Upper lobe of right lung (tissue), 1 donor: ENCODE measurements at places on chromosomes 7 and 10.

- peak; percentile 70 for DNase-seq
- no peak overlapping the region for H3K4me3 ChIP-seq
- H3K27me3 ChIP-seq = no peaks in the 10 kb centered on the region
- H3K36me3 ChIP-seq = no peaks in the 10 kb centered on the region
- H3K27ac ChIP-seq = peak overlapping the region; percentile 75
- peaks cover 20% of the 10 kb centered on the region for H3K4me1 ChIP-seq
These were observed 279.4 kb upstream of the HABP2 start for GRCh38 chr10:113273181-113274163.

DNA sequence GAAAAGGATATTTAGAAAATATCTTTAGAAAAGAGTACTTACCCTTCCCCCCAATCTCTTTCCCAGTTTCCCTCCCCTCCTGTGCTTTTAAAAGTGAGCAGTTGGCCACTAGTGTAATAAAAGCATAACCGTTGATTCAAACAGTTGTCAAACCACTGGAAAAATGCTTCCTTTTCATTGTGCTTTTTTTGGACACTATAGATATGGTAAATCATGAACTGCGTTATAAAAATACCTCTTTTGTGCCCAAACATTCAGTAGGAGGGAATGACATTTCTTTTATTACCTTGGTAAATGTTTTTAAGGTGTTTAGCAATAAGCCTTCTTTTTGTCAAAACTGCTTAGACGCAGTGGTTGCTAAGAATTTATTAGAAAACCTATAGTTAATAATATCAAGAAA, 232.4 kb downstream of the SLC25A13 start:
- DNase-seq = no peak
- no peak overlapping the region for H3K4me3 ChIP-seq
- no peaks in the 10 kb centered on the region for H3K27me3 ChIP-seq
- no peak overlapping the region for H3K27ac ChIP-seq

- DNase-seq = no peak
- H3K36me3 ChIP-seq = no peaks in the 10 kb centered on the region
- H3K4me3 ChIP-seq = no peak overlapping the region
- no peak overlapping the region for H3K27ac ChIP-seq
- H3K27me3 ChIP-seq = no peaks in the 10 kb centered on the region
These were observed 126.9 kb upstream of the GHITM start for GRCh38 chr10:84012431-84012830.

- no peaks in the 10 kb centered on the region for H3K4me1 ChIP-seq
- no peaks in the 10 kb centered on the region for H3K36me3 ChIP-seq
- H3K4me3 ChIP-seq = no peak overlapping the region
- DNase-seq = no peak
- no peaks in the 10 kb centered on the region for H3K27me3 ChIP-seq
These were observed 345.1 kb downstream of the NXPH1 start for GRCh38 chr7:8778459-8778858.

DNA sequence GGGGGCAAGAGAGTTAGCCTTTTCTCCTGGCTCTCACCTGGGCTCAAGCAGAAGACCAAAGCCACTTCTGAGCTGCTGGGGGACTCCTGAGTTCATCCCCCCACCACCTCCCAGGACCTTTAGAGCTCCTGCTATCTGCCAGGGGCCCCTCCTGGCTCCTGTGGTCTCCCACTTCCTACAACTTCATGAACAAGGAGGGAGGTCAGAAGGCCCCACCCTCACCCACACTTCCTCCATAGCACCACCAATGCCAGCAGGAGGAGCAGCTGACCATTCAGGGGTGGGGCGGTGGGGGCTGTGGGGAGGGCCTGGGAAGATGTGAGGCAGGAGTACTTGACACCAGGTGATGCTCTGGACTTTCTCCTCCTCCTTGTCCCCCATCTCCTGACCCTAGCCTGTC, 32.6 kb upstream of the ADCYAP1R1 start:
- no peaks in the 10 kb centered on the region for H3K27me3 ChIP-seq
- no peaks in the 10 kb centered on the region for H3K36me3 ChIP-seq
- H3K4me3 ChIP-seq = no peak overlapping the region

DNA sequence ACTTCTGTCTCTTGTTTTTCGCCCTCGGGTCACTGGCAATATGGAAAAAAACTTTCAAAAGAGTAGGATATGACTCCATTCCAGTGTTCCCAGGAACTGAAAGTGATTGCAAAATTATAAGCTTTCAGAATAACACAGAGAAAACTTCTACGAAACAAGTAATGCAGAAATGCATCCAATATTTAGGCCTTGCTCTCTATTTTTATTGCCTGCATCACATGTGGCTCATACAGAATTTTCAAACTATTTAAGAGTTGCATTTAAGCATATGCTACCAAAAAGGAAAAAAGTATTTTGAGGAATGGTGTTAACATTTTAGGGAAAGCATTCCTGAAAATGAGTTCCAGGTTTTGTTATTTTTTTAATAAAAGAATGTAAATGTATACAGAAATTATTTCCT, 228.0 kb downstream of the CACNB2 start:
- no peak for DNase-seq
- no peak overlapping the region for H3K4me3 ChIP-seq
- no peaks in the 10 kb centered on the region for H3K27me3 ChIP-seq
- H3K27ac ChIP-seq = no peak overlapping the region
- no peaks in the 10 kb centered on the region for H3K4me1 ChIP-seq

DNA sequence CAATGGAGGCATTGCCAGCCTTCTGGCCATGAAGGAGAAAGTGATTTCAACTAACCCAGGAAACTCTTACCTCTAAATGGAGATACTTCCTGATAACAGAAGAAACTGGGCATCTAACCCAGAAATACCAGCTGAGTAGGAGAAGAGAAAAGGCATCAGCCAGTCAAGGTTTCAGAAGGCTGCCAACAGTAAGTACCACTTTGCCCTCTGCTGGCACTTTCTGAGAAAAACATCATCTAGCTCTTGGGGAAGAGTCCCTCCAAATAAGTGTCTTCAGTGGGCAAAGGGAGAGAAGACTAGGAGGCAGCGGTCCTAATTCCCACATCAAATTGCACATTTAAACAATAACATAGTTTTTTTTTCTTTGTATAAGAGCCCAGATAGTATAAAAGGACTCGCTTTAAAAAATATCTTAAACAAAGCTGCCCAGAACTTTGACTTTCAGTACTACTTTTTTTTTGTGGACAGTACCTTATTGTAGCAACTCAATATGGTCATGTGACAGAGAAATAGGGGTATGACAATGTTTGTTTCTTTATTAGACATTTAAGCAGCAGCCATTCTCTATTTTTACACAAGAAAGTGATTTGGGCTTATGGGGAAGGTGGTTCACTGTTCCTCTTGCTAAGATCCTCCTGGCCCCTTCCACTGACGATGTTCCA, 157.3 kb downstream of the CTTNBP2 start:
- H3K4me3 ChIP-seq = no peak overlapping the region
- DNase-seq = no peak
- H3K27me3 ChIP-seq = no peaks in the 10 kb centered on the region
- no peaks in the 10 kb centered on the region for H3K4me1 ChIP-seq
- H3K27ac ChIP-seq = no peak overlapping the region

- H3K27ac ChIP-seq = no peak overlapping the region
- no peak for DNase-seq
- no peaks in the 10 kb centered on the region for H3K36me3 ChIP-seq
- no peaks in the 10 kb centered on the region for H3K27me3 ChIP-seq
- H3K4me1 ChIP-seq = no peaks in the 10 kb centered on the region
These were observed 180.6 kb upstream of the NPVF start for GRCh38 chr7:25408876-25409275.

GRCh38 chr10:11012421-11013295, 5.0 kb upstream of the CELF2 start:
- H3K4me1 ChIP-seq = peaks cover 22% of the 10 kb centered on the region
- H3K27me3 ChIP-seq = peaks cover 5% of the 10 kb centered on the region
- H3K4me3 ChIP-seq = peak overlapping the region; percentile 28
- peak overlapping the region; percentile 51 for H3K27ac ChIP-seq

DNA sequence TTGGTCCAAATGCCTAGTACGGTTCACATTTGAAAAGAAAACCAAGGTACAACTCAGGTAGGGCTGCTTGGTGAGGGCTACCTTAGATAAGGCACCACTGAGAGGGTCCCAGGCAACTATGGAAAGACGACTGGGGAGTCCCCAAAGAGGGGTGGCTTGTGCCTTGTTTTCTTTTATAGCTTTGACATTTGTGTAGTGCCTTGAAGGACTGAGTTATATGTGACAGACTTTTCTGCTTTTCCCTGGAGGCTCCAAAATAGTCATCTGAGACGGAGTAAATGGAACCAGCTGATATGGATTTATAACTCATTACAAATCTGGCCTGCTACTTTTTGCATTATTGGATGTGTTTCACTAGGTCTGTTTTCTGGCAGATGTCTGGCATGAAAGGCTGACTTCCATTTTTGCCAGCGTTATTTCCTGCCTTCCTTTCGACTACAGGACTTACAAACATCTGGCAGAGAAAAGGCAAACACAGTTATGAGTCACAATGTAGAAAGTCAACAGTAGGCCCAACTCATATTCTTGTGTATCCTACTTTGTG, 88.2 kb upstream of the IMMP2L start:
- H3K27ac ChIP-seq = no peak overlapping the region
- DNase-seq = no peak
- H3K4me3 ChIP-seq = no peak overlapping the region
- no peaks in the 10 kb centered on the region for H3K4me1 ChIP-seq
- no peaks in the 10 kb centered on the region for H3K27me3 ChIP-seq

DNA sequence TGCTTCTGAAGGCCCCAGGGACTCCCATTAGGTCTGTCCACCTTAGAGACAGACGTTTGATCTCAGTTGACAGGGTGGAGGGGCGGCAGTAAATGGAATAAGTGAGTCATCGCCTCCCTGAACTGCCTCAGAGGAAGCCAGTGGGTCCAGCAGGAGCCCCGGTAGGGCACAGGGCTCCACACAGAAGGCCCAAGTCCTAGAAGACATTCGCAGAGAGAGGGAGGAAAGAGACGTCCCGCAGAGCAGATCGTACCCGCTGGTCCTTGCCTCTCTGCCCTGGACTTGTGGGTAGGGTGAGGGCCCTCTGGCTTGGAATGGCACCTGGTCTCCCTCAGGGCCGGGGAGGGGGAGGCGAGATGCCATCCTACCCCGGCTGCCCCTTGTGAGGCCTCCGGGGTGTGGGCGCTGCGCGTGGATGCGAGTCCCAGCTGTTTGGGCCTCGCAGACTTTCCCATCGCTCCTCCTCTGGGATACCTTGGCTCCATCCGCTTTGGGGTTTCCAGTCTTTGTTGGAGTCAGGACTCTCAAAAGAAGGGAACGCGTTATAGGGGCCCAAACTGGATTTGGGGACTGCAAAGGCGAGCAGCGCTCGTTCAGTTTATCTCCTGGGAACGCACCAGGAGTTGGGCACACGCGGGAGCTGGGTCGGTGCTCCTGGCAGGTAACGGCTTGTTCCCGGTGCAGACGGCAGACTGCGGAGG, 5.1 kb downstream of the TLX1 start:
- no peak overlapping the region for H3K27ac ChIP-seq
- DNase-seq = no peak
- H3K27me3 ChIP-seq = peaks cover 99% of the 10 kb centered on the region
- H3K4me1 ChIP-seq = peaks cover 36% of the 10 kb centered on the region
- H3K36me3 ChIP-seq = no peaks in the 10 kb centered on the region

GRCh38 chr10:89228146-89228545, 21.0 kb upstream of the CH25H start:
- no peak for DNase-seq
- no peak overlapping the region for H3K27ac ChIP-seq
- no peak overlapping the region for H3K4me3 ChIP-seq
- H3K36me3 ChIP-seq = peaks cover 7% of the 10 kb centered on the region

GRCh38 chr7:151142686-151143040, 24.8 kb downstream of the GBX1 start:
- DNase-seq = no peak
- no peak overlapping the region for H3K27ac ChIP-seq
- peaks cover 68% of the 10 kb centered on the region for H3K36me3 ChIP-seq
- no peaks in the 10 kb centered on the region for H3K4me1 ChIP-seq
- no peaks in the 10 kb centered on the region for H3K27me3 ChIP-seq
- H3K4me3 ChIP-seq = no peak overlapping the region

GRCh38 chr7:80082213-80082612, 52.4 kb upstream of the GNAI1 start:
- H3K36me3 ChIP-seq = no peaks in the 10 kb centered on the region

DNA sequence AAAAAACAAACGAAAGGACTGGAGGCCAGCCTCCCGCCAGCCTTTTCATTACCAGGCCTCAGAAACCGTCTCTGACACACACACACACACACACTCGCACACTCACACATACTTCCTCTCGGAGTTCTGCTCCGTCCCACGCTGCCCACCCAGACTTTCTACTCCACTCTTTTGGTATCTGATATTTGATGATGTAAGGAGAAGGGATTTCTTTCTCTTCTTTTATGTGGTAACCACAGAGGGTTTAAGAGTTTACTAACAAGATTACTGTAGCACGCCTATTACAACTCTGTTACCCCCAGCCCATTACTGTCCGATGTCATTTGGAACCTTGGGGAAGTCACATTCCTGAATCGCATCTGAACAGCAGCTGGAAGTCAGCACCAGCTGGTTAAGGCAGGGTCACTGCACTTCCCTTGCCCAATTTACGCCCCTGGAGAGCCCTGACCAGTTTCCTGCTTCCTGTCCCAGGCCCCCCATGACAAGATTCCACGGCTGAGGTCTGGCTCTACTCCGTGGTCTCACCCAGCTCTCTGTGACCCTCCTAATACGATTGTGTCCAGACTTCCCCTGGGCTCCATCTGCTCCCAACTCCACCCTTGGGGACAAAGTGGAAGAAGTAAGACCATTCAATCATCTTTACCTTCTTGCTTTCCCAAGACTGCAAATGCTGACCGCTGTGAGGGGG, 1.1 kb downstream of the DENND2A start:
- H3K27ac ChIP-seq = peak overlapping the region; percentile 76
- H3K4me1 ChIP-seq = peaks cover 2% of the 10 kb centered on the region
- no peak for DNase-seq
- no peaks in the 10 kb centered on the region for H3K36me3 ChIP-seq

DNA sequence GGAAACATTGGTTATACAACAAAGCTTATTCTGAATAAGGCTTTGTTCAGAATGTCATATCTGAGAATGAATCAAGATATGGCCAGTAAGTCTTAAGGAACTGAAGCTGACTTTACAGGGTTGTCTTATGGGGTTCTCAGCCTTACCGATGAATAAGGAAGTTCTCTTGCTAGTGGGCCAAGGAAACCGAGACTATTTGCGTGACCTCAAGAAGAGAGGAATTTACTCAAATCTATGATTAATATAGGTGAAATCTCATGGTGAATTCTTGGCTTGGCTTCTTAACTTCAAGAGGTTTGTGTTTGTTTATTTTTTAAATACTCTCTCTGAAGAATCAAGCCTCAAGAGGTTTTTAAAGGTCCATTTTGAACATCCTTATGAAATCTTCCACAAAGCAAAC, 4.7 kb upstream of the MRLN start:
- H3K4me3 ChIP-seq = no peak overlapping the region
- H3K27me3 ChIP-seq = no peaks in the 10 kb centered on the region
- H3K36me3 ChIP-seq = no peaks in the 10 kb centered on the region
- H3K27ac ChIP-seq = no peak overlapping the region
- no peak for DNase-seq
